ENCODE measurements at places on chromosomes 2 and 18. TPM values are rescaled to one million over a fixed set of nuclear protein-coding genes. Genes with fewer than 3 reads are reported as not detected.

- DNase-seq = no peak
Observed at GRCh38 chr18:61984349-61984748, 91.5 kb upstream of the RNF152 start.

DNA sequence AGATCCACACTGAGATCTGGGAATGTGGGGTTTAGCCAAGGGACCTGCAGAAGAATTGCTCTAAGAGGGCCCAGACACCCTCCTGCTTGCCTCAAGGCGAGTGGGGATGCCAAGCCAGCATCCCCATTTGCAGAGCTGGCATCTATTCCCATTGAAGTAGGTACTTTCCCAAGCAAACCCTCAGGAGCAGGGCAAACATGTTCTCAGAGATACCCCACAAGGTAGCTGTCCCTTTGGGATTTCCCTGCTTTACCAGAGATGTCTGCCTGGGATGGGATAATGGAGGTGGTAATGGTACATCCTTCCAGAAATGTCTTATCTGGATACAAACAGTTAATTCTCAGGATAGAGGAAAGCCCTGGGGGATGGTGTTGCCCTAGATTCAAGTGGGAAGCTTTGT, 51.2 kb downstream of the GYPC start:
- no peak for DNase-seq

GRCh38 chr2:219228911-219229304, 528 bp downstream of the ATG9A start:
- no peak for DNase-seq

GRCh38 chr2:238847841-238848690, at the start of gene TWIST2:
Gene TWIST2, plus strand, starts transcription at chr2:238848085. Its CDS starts 131 bp downstream, at chr2:238848216.
- DNase-seq = peak; percentile 81

DNA sequence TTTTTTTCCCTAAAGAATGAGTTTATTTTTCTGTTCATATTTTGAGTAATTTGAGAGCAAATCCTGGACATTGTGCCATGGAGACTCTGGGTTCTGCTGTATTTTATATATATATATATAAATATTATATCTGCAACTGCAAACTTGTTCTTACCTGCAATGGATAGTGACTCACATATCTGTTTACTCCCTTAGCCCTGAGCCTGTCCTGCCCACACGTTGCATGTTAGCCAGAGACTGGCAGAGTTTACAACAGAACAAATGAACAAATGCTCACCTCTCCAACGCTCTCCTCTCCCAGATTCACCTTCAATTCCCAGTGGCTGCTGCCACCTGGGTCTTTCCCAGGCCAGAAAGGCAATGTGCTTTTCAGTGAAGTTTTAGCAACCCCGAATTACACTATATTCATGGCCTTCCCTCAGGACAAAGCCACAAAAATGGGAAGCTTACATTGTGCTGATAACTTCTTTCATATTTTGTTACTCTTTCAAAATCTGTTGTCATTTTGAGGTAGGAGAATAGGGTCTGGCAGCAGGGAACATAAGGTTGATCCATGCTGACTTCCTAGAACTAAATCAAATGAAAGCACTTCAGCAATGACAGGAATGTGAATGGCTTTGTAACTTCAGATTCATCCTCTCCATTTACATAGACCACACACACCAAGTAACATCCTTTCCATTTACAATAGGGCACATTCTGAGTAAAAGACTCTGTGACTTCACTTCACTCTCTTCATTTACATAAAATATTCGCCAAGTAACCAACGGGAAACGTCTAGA, 105.4 kb upstream of the FAM110C start:
- no peak for DNase-seq

GRCh38 chr2:149579972-149580882, 7.3 kb downstream of the MMADHC start:
- no peak for DNase-seq

Gene ASB18
- total RNA-seq = not detected

Gene RRM2
- total RNA-seq = 2.2 TPM

GRCh38 chr2:181300600-181301291, 156.4 kb upstream of the ITGA4 start:
- DNase-seq = no peak

Gene IL18R1
- 12.4 TPM for total RNA-seq

- DNase-seq = no peak
Observed at GRCh38 chr18:68417166-68417799, 297.6 kb downstream of the TMX3 start.

Gene ARHGAP15
- total RNA-seq = 12.4 TPM

- no peak for DNase-seq
Observed at GRCh38 chr2:28035816-28036215, 145.3 kb downstream of the BABAM2 start.

Data from ureter (tissue), 1 donor.